ENCODE measurements at places on chromosomes 16 and 17.

- DNase-seq = no peak
Observed at GRCh38 chr16:4081047-4081446, 35.2 kb downstream of the ADCY9 start.

DNA sequence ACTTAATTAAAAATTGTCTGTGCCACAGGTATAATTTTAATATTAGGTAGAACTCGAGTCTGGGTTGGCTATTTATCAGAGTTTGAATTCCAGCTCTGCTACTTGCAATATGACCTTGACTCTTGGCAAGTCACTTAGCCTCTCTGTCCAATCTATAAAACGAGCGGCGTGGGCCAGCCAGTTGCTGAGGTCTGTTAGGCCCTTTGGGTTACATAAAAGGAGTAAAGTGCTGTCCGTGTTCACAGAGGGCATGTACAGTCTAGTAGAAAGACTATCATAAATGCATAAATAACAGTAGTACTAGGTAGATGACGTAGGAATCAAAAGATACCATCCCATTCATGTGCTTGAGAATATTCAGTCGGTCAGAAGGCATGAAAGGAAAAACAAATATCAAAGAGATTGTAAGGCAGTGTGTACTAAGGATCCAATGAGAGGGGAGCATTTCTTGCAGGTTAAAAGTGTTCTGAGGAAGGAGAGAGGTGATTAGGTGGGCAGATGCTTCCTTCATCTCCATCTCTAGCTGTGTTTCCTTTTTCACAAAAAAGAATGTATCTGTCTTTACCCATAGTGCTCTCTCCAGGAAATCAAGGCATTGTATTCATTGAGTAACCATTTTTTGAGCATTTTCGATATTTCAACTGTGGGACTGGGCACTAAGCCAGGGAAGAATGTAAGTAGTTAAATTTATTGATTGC is 2.4 kb downstream of the TNRC6A start:
- DNase-seq = no peak

DNA sequence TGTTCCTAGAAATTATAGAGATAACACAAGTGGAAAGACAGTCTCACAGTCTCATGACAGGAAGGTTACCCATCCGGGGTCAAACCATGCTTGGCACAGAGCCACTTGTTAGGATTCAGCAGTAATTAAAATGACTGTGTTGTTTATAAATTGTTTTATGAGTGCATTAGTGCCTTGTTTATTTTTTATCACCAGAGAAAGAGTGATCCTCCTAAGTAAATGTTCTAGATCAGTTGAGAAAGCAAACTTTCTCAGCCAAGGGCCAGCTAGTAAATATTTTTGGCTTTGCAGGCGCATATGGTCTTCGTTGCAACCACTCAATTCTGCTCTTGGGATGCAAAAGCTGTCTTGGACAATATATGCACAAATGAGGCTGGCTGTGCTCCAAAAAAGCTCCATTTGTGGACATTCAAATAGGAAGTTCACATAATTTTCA is 253.9 kb upstream of the CACNG5 start:
- DNase-seq = no peak

GRCh38 chr17:8884336-8884990 is 17.0 kb upstream of the PIK3R6 start:
- no peak for DNase-seq

- no peak for DNase-seq
Observed at GRCh38 chr16:11666103-11667055, 1.9 kb upstream of the SNN start.

DNA sequence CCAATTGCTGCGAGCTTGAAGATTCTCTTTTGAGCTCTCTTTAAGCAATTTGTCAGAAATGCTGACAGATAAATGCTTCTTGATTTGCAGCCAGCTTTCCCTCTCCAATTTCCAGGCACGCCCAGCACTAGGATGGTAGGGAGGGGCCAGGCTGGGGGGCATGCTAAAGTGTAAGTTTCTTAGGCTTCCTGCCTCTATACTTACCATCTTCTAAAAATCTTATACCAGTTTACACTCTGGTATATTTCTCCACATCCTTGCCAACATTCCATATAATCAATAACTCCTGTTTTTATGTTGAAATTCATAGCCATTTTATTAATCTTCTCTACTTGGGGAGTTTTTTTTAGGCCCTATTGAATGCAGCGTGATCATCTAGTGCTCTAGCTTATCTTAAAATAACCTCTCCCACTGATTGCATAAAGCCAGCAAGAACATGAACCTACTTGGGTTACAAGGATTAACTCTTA is 17.5 kb downstream of the ACSF2 start:
- no peak for DNase-seq

DNA sequence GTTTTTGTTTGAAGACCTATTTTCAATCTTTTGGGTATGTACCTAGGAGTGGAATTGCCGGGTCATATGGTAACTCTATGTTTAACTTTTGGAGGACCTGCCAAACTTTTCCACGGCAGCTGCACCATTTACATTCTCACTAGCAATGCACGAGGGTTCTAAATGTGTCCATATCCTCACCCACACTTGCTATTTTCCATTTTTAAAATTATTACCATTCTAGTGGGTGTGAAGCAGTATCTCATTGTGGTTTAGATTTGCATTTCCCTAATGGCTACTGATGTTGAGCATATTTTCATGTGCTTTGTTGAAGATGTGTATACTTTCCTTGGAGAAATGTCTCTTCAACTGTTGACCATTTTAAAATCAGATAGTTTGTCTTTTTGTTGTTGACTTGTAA is 60.3 kb upstream of the HAPSTR1 start:
- DNase-seq = no peak

- no peak for DNase-seq
Observed at GRCh38 chr17:49734515-49735490, 27.0 kb upstream of the SLC35B1 start.

GRCh38 chr17:19415311-19415710 is 4.3 kb downstream of the RNF112 start:
- DNase-seq = no peak

DNA sequence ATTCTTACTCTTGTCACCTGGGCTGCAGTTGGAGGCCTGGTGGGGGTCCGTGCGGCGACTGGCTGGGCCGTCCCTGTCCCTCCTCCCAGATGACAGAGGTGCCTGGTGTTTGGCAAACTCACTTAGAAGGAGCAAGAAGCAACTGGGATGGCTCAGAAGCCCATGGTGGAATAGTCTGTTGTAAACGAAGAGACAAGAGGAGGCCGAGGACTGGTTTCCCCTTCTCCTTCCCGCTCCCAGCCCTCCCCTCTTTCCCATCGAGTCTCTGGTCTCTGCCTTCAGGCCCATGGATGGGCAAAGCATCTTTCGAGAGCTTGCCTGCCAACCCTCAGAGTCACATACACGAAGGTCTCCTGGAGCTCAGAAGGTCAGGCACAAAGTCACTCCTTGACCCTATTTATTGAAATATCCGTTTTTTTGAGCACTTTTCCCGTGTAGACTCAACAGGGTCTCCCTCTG is 364.4 kb downstream of the SEC14L1 start:
- no peak for DNase-seq

- DNase-seq = no peak
Observed at GRCh38 chr16:31461201-31461920, 2.1 kb downstream of the ARMC5 start.

DNA sequence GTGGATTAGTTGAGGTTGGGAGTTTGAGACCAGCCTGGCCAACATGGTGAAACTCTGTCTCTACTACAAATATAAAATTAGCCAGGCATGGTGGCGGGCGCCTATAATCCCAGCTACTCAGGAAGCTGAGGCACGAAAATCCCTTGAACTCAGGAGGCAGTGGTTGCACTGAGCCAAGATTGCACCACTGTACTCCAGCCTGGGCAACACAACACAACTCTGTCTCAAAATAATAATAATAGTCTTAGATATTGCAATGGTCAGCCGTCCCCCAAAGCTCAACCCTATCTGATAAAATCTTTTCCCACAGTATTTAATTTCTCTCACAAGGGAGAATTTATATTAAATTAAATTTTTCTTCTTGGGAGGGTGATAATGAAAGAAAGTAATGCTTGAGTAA is 169.6 kb downstream of the XYLT1 start:
- DNase-seq = no peak

All from amniotic stem cell (primary cell).